Stimulated activated CD4-positive, alpha-beta T cell treated with anti-CD3 and anti-CD28 coated beads, Interleukin-12 subunit alpha, Interleukin-12 subunit beta, amount 100 ng/mL, for 24 hours (primary cell): ENCODE measurements at places on chromosomes 3 and 15.

- no peak for DNase-seq
Observed at GRCh38 chr3:124396339-124396950, 333.8 kb upstream of the UMPS start.

DNA sequence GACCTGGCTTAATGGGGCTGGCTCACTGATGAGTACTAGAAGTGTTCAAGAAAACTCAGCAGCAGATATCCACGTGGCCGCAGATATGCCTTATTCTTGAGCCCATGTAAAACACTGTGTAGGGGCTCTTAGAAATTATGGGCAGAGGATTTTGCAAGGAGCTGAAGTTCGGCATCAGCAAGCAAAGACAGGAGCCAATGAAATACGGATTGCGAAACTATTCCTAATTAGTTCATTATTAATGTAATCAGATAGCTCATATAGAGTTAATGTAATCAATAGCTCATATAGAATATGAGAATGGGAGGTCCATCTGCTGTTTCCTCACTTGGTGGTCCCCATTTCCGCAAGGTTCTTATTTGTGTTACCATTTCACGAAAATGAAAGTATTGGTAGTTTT is 9.0 kb upstream of the GSK3B start:
- no peak for DNase-seq

DNA sequence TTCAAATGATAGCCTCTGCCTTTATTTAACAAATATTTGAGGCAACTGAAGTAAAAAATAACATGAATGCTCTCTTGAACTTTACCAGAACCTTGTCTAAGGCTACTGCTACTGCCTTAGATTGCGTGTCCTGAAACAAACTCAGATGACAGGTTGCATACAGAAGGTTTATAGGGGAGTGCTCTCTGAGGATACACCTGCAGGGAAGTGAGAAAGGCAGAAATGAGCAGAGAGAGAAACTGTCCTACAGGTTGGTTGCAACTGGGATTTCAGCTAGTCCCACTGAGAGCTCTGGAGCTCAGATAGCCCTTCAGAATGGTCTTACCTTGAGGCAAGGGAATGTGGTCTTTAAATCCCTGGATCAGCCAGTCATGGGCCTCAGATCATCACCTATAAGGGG is 165.5 kb downstream of the IL5RA start:
- no peak for DNase-seq

- DNase-seq: no peak
Observed at GRCh38 chr3:16307832-16308531, 43.0 kb downstream of the OXNAD1 start.

GRCh38 chr3:99484871-99485270 is 153.5 kb upstream of the COL8A1 start:
- no peak for DNase-seq

- DNase-seq: no peak
Observed at GRCh38 chr3:171267104-171267503, 193.1 kb downstream of the TNIK start.

DNA sequence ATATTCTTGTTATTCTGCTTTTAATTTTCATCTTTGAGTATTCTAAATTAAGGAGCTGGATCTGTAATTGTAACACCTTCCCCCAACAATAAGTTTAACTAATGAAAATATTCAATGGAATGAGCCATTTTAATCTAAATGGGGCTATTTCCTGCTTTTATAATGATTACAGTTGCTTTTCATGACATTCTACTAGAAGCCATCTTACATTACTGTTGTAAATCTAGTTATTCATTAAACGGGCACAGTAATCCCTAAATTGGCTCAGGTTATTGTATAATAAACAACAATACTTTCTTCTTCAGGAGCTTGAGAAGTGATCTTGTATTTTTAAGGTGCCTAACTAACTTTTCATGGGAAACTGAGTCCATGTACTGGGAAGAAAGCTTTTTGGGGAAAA is 8.5 kb downstream of the FLNB start:
- DNase-seq: no peak

DNA sequence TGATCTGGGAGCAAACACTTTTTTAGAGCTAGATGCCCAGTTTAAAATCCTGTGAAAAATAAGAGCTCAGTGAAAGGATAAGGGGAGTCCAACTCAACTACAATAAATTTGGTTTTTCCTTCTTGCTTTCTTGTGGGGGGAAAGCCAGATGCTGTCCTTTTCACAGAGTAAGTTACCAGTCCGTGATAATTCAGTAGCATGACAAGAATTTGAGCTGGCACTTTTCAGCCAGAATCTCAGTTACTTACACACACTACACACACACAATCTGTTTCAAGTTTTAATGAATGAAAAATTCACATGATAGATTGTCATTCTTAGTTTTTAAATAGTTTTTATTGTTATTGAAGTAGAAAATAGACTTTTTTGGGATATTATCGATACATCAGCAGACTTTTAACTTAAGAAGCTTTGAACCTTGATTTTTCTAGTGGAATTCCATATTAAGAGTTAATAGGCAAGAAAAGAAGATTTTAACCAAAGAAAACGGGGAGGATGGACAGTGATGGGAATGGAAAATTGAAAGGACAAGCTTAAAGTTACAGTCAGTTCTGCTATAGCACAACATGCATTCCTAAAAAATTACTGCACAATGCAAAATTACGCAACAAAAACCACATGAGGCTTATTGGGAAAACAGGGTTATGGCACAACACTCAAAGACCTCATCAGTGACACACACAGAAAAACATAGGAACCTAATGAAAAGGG is 47.0 kb downstream of the PSMD6 start:
- DNase-seq: no peak

GRCh38 chr15:35958975-35959374 is 413.0 kb upstream of the DPH6 start:
- DNase-seq: no peak

DNA sequence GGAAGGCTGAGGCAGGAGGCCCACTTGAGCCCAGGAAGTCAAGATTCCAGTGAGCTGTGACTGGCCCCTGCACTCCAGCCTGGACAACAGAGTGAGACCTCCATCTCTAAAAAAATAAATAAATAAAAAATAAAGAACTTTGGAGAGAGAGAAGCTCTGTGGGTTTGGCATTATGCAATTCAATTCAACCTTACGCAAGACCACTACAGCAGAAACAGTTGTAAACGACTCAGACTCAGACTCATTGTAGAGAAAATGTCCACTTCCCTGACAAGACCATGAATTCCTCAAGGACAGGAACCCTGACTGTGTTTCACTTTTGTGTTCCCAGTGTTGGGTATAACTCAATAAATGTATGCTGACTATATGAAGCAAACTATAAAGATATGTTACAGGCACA is 90.3 kb upstream of the C3orf80 start:
- no peak for DNase-seq

- no peak for DNase-seq
Observed at GRCh38 chr15:98729446-98730042, 81.2 kb downstream of the IGF1R start.

DNA sequence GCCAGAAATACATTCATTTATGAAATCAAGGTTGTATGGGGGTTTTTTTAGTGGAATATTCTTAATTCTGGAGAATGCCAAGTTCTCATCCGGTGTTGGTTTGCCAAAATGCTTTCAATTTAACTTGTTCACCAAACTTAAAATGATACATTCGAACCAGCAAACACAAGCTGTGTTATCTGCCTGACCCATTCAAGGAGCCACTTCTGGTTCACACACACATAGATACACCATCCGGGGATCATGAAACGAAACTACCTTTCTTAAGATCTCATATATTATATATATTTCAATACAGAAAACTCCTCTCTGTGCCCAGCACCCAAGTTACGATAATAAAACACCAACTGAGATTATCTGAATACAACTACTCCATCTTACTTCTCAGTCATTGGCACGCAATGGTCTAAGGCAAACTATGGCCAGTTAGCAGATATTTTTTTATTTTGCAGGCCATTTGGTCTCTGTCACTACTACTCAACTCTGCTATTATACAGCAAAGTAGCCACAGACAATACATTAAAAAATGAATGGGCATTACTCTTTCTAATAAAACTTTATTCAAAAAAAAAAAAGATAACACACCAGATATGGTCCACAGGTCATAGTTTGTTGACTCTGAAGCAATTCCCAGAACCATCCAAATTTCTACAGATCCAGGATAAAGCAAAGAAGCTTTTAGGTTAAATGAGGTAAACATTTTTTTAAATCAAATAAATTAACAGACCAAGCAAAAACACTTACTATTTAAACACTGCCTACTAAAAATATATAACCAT is 89.6 kb downstream of the TBL1XR1 start:
- no peak for DNase-seq

- DNase-seq: no peak
Observed at GRCh38 chr15:37940876-37941275, 6.4 kb downstream of the TMCO5A start.

- DNase-seq: no peak
Observed at GRCh38 chr3:56799251-56799882, 2.4 kb downstream of the ARHGEF3 start.

GRCh38 chr15:59148153-59148833 is 43.3 kb downstream of the CCNB2 start:
- DNase-seq: no peak

- no peak for DNase-seq
Observed at GRCh38 chr3:105618556-105618955, 250.3 kb downstream of the CBLB start.

DNA sequence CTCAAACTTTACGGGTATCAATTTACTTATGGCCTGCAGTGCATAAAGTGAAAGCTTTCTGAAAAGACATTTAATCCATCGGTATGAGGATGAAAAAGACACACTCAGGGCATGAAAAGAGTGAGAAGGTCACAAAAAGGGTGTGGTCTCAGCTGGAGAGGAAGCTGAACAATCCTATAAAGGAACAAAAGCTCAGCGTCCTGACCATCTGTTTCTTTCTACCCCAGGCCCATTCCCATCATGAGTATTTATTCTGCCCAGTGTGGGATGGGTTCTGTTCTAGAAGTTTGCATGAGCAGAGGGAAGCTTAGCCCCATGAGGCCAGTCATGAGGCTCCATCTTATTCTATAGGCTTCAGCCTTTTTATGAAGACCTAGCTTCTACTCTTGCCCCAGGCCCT is 144.6 kb downstream of the LPP start:
- no peak for DNase-seq

DNA sequence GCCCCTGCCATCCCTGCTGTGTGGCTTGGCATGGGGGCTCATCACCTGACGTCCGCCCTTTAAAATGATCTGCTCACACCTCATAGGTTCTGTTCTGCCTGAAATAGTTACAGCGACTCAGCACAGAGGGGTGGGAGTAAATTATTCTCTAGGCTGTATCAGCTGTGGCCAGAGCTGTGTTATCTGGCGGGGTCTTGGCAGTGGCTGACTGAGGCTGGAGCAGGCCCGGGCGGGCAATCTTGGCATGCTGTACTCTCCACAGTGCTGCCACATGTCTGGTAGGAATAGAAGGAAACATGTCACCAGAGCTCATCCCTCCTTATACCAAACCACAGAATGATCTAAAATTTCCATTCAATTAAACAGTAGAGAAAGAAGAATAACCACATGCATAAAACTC is 499.9 kb upstream of the LMCD1 start:
- DNase-seq: no peak

- no peak for DNase-seq
Observed at GRCh38 chr15:101349047-101349951, 54.3 kb upstream of the SNRPA1 start.

- DNase-seq: no peak
Observed at GRCh38 chr15:96176831-96177230, 153.7 kb upstream of the NR2F2 start.

DNA sequence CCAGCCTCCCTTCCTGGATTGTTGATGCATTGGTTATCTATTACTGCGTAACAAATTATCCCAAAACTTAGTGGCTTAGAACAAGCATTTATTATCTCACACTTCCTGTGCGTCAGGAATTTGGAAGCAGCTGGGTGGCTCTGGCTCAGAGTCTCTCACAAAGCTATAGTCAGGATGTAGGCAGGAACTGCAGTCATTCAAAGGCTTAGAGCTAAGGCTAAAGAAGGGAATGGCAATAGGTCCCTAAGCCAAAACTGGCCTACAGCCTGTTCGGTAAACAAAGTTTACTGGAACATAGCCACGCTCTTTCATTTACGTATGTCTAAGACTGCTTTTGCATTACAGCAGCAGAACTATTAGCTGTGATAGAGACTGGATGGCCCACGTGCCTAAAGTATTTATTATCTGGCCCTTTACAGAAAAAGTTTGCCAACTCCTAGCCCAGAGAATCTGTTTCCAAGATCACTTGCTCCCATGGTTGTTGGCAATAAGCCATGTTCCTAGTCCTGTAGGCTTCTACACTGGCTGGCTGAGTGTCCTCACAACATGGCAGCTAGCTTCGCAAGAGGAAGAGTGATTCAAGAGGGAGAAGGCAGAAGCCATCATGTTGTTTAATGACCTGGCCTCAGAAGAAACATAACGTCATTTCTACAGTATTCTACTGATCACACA is 132.4 kb downstream of the SNRK start:
- DNase-seq: no peak

DNA sequence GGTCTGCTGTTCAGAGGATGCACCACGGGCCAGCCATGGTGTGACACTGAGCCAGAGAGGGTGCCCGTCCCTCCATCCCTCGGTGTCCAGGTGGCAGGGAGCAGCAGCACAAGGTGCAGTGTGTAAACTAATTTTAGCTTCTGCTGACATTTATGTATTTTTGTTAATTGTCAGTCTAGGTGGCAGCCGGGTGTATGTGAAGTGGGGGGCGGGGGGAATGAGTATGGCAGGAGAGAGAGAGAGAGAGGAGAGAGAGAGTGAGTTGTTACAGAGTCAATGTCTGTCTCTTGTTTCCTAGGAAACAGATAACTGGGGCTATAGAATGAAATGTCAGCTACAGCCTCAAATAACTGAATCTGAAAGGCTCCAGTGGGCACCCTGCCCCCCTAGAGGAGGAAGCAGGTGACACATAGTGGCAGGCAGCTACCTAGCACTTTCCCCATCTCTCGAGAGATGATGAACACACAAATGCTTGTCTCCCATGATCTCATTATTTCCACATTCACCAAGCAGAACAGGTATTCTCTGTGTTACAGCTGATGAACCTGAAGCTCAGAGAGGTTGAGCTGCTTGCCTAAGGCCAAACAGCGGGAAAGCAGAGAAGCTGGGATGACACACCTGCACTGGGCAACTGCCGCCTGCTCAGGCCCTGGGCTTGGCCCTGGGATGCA is 24.7 kb downstream of the RASGRF1 start:
- DNase-seq: no peak

GRCh38 chr15:44441095-44441501 is 13.7 kb downstream of the CTDSPL2 start:
- DNase-seq: no peak

DNA sequence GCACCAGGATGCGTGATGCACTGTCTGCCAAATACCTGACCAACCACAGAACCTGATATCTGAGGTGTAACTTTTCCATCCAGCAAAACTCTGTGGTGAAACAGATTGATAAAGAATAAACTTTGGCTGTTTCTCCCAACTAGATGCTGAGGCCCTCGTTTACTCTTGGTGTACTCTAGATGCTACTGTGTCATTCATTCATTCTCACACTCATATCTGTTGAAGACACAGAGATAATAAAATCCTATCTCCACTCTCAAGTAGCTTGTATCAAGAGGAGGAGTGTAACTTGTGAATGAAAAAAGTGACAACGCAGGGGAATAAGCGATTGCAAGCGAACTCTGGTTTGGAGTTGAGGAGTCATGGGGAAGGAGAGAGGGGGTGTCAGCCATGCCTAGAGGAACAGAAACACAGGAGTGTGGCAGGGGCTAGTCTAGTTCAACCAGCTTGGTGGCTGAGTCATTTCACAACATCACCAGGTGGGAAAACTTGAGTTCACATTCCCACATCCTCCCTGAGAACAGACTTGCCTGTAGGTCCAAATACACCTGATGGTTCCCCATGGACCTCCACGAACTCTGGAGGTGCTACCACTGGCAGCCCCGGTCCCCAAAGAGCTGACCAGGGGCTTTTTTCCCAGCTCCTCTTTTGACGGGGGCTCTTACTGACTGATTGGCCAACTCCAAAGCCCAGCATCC is 73.3 kb upstream of the SNRK start:
- DNase-seq: no peak
